ENCODE measurements at places on chromosomes 12 and 14. TPM values are rescaled to one million over a fixed set of nuclear protein-coding genes. Genes with fewer than 3 reads are reported as not detected.

GRCh38 chr12:11555743-11556625 lies 93.5 kb upstream of the ETV6 start:
- no peak for DNase-seq

GRCh38 chr14:91207008-91207407 lies 37.5 kb downstream of the GPR68 start:
- no peak for DNase-seq

DNA sequence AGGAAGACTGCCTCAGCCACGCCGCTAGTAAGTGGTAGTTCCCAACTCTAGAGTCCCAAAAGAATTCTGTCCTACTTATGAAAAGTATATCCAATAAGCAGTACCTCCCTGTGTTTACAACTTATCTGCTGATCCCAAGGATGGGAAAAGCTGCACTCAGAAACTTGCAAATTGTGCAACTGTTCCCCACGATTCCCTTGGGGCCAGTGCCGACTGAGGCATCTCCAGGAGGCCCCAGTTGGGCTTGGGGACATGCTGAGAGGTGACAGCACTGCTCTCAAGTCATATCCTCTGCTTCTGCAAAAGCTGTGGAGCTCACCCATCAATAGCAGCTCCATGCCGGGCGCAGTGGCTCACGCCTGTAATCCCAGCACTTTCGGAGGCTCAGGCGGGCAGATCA lies 23.7 kb downstream of the SPRING1 start:
- no peak for DNase-seq

- DNase-seq: no peak
Measured at GRCh38 chr12:52518574-52519386, 1.4 kb downstream of the KRT5 start.

DNA sequence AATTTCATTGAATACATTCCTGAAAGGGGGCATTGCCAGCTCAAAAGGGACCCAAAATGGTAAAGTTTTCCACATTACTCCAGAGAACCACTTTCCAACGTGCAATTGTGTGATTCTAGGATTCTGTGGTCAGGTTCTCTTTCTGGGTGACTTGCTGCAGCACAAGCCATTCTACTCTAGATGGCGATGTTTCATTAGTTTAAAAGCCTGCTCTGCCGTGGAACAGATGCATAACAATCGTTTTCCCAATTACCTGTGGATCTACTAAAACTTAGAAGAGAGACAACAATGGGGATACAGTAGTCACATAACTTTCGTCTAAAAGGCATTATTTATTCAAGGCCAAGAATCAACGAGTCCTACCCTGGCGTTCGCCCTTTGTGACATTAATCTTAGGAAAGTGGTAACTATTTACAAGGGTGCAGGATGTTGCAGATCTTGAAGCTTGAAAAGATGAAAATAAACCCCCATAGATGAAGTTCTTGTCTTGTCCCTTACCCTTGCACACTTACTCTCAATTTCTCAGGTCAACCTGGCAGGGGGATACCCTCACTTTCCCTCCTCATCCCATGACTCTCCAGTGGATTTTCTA lies 400.9 kb downstream of the SNAPC1 start:
- no peak for DNase-seq

GRCh38 chr14:95211721-95212504 lies 54.6 kb upstream of the DICER1 start:
- no peak for DNase-seq

GRCh38 chr12:85923767-85924331 lies 49.8 kb downstream of the NTS start:
- DNase-seq: no peak

DNA sequence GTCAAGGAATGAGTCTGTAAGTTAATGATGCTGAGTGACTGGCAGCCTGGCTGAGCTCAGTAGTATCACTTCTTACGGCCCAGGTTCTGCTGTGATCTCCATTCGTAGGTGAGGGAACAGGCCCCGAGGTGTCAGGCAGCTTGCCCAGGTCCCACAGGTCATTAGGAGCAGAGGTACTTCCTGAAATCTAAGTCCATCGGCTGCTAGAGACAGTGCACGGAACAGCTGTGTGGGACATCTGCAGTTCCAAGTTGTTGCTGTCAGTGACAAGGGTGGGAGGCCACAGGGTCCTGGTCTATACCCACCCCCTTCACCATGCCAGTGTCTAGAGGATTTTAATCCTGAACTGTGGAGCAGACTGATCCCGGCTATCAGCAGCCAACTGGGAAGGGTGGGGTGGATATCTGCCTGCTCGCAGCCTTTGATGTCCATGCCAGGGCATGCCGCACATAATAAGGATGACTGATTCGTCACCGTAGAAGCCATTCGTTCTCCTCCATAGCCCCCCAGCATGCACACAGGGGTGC lies 82.3 kb upstream of the RIN3 start:
- no peak for DNase-seq

DNA sequence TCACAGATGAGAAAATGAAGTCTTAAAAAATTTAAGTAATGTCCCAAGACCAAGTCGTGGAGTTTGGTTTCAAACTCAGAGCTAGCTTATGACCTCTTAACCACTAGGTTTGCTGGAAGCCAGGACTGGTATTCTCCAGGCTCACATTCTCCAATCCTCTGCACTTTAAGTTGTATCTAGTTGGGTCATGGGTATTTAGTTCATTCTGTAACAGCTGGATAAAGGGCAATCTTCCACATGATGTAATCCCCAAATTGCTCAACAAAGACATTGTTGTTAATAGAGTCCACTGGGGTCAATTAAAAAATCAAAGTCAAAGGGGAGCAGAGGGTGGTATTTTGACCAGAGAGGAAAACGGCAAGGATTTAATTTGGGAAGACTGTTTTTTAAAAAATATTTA lies 17.8 kb upstream of the GAS2L3 start:
- DNase-seq: no peak

GRCh38 chr14:52706286-52706685 lies 714 bp upstream of the PSMC6 start:
- DNase-seq: no peak

DNA sequence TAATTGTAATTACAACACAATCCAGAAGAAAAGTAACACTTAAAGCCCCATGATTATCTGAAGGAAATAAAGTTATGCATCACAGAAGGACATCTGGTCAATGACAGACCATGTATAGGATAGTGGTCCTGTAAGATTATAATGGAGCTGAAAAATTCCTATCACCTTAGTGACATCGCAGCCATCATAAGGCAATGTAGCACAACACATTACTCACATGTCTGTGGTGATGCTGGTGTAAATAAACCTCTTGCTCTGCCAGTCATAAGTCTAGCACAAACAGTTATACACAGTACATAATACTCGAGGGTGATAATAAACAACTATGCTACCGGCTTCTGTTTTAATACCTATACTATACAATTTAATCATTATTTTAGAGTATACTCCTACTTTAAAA lies 11.2 kb downstream of the ATG2B start:
- no peak for DNase-seq

- no peak for DNase-seq
Measured at GRCh38 chr12:19154686-19155085, 25.2 kb downstream of the PLEKHA5 start.

DNA sequence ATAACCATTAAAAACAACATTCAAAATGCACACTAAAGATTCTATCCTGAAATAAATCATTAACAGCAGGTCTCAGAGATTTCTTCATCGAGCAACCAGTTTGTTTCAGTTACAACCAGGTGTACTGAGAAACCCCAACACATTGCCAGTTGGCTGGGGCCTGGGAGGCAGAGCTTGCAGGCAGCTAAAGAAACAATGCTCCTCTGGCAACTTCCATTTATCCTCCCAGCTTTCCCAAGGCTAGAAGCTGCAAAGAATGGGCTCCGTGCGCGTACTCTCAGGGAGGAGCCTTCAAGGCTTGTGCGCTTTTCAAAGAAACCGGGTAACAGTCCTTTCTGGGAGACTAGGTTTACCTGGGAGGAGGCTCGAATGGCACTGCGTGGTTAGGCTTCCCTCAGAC lies 181.6 kb downstream of the MSRB3 start:
- DNase-seq: no peak

DNA sequence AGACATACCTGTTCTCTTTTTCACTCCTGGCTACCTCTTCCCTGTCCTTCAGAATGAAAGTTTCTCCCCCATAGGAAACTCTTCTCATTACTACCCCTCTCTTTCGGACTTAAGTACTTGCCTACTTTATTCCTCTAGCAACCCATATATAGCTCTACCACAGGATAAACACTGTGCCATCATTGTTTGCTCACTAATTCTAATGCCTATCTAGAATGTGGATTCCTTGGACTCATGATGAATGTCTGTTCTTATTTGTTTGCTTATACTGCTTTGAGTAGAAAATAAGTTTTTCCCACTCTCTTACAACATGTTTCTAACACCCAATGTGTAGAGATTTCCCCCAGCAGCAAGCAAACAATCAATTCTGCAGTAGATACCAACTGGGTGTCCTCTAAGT lies 1094.9 kb downstream of the SLC6A15 start:
- no peak for DNase-seq

- no peak for DNase-seq
Measured at GRCh38 chr12:69149270-69149669, 90.1 kb upstream of the CPSF6 start.

The PTHLH gene
- total RNA-seq: 1.8 TPM

The IL22 gene
- not detected for total RNA-seq

The LGR5 gene
- total RNA-seq: 1.3 TPM

The KCNC2 gene
- total RNA-seq: not detected

The ACRBP gene
- 2.2 TPM for total RNA-seq

The PLA2G1B gene
- 2.0 TPM for total RNA-seq

The PRPH gene
- 0.67 TPM for total RNA-seq

The TRMT5 gene
- total RNA-seq: 13.0 TPM

The TCL1B gene
- not detected for total RNA-seq

The NRIP2 gene
- 3.6 TPM for total RNA-seq

The TAS2R46 gene
- total RNA-seq: 2.2 TPM
